ENCODE measurements at places on chromosomes 4 and X.

- DNase-seq: no peak
Observed at GRCh38 chrX:49309401-49309981, 6.0 kb downstream of the GAGE10 start.

GRCh38 chr4:111512081-111512783 is 633.0 kb upstream of the FAM241A start:
- peak; percentile 6 for DNase-seq

DNA sequence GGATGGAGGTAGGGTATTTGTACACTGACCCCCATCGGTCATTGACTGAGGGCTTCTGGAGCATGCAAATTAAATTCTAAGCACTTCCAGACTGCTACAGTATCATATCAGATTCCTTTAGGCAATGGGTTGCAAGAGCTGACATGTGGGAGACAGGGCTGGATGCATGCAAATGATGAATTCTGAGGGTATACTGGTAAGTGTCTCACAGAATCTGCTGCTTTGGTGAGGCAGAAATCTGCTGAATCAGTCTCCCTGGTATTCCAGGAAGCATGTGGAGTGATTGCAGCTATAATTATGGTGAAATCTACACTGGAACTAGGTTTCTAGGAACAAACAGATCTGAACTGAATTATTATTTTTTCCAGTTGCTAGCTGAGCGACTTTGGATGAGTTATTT is 684.9 kb upstream of the MAGEB2 start:
- no peak for DNase-seq

DNA sequence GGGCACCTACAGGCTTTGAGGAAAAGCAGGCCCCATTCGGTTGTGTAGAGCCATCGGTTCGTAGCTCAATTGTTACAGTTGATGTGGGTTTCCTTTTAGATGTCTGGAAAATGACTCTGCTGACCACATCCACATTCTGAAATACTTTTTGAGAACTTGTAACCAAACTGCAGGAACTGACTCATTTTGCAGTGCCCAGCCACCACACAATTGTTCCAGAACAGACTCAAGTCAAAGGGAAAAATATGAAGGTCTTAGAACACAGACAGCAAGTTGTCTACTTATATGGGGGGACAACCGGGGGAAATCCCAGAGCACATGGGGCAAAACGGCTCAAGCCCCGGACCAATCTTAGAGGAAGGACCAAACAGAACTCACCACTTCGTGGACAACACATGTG is 557.6 kb upstream of the DIPK2B start:
- DNase-seq: no peak

- DNase-seq: no peak
Observed at GRCh38 chrX:78747971-78748370, 451 bp downstream of the LPAR4 start.

Measured in smooth muscle cell of the brain vasculature (primary cell).